ENCODE measurements at places on chromosomes 5 and 9. TPM values are rescaled to one million over a fixed set of nuclear protein-coding genes. Genes with fewer than 3 reads are reported as not detected.
A peak's percentile ranks its signal among the peaks of the same experiment; 100 is the strongest.

DNA sequence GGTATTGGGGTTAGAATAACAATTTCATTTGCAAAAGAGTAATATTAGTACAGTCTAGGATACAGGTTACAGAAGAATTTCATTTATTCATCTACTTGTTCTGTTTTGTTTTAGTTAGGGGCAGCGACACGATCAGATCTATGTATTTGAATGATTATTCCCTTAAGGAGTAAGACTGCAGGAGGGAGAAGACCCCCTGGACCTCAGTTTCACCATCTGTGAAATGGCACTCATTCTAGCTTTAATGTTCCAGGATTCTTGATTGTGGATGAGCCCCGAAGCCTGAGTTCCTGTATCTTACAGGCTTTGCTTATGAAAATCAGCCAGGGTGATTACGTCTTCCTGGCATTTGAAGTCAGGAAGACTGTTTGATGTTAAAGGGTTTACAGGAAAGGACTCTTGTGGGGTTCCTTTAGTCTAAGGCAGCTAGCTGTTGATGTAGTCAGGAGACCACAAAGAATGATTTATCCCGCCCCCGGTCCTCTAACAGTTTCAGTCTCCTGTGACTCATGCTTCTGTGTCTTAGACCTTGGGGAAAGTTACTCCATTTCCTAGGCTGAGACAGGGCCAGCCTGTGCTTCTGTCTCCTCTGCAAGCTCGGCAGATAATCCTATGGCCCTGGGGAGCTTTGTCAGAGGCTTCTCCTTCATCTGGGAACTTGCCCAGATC lies 11.5 kb downstream of the SMIM3 start:
- peak; percentile 85 for DNase-seq

GRCh38 chr9:24059651-24060050 lies 233.6 kb upstream of the ELAVL2 start:
- no peak for DNase-seq

- no peak for DNase-seq
Observed at GRCh38 chr9:68574150-68574549, 33.5 kb upstream of the TMEM252 start.

DNA sequence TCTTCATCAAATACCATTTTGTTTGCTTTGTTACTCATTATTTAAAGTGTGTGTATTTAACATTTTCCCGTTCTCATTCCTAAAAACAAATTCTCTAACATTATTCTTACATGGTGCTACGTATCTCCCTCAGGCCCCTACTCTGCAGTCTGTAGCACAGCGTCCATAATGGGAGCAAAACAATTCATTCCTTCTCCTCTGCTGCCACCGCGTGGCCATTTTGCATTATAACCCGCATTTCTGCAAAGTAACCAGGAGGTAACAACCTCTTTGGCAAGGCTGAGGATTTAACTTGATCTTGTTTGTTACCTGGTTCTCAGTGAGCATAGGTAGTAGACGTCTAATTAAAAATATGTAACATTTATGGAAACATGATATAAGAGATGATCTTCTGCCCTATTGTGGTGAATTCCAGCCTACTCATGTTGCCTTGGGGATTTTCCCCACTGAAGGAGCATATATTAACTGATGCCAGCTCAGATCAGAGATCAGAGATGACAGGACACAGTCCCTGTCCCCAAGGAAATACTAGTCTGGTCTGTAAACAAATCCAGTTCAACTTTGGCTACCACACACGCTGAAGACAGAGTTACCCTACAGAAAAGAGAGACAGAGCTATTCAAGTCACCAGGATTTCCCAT lies 10.5 kb downstream of the OR1K1 start:
- DNase-seq = peak; percentile 71

GRCh38 chr5:15558681-15559080 lies 58.7 kb downstream of the FBXL7 start:
- DNase-seq = no peak

DNA sequence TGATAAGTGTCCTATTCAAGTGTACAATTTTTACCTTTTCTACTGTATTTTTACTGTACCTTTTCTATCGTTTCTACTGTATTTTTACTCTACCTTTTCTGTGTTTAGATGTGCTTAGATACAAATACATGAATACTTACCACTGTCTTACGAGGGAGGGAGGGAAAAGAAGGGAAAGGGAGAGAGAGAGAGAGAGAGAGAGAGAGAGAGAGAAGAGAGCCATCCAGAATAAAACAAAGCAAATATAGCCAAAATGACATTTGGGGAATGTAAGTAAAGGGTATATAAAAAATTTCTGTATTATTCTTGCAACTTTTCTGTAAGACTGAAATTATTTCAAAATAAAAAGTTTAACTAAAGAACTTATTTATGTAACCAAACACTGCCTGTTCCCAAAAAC lies 121.2 kb downstream of the HOMER1 start:
- DNase-seq = no peak

DNA sequence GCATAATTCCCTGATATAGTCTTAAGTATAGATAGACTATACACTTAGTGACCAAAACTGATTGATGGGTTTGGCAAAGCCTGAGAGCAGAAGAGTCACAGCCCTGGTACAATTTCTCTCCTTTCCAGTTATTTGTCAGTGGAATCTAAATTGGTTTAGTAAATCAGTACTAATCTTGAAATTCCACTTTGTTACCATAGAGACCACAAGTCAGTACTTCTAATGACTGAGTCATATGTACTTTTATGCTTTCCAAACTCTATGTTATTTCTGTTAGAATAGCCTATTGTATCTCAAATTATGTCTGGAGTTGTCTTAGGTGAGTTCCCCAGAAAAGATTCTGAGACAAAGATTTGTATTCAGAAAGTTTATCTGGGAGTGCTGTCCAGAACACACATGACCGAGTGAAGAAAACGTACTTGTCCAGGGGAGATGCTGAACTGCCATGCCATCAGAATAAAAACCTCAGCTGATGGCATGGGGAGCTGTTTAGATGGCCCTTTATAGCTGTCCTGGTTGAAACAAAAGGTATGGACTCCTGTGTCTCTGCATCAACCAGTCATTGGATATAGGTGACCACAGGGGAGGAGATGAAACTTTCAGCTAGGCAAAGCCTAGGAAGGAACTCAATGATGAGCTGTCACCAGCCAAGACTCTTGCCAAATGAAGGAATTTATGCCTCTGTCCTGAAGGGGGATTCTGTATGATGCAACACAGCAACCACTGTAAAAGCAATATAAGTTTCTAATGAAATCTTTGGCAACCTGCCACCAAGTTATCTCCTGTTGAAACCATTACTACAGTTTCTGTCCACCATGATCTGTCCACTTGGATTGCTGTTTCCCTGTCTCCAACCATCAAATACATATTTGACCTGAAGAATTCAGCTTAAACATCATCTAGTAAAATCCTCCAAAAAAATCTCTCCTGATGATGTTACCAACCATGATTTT lies 18.0 kb upstream of the SMC2 start:
- no peak for DNase-seq

GRCh38 chr5:16844952-16845351 lies 91.1 kb downstream of the MYO10 start:
- no peak for DNase-seq

- DNase-seq = no peak
Observed at GRCh38 chr9:79352322-79352721, 219.4 kb upstream of the TLE4 start.

The ANKH gene
- polyA plus RNA-seq = 17.5 TPM

The ALDOB gene
- polyA plus RNA-seq = 4.5 TPM

The COL27A1 gene
- polyA plus RNA-seq = 3.1 TPM

The FOXD4L3 gene
- polyA plus RNA-seq = not detected

The C5orf24 gene
- 13.5 TPM for polyA plus RNA-seq

The NTRK2 gene
- polyA plus RNA-seq = 2.6 TPM

The CER1 gene
- not detected for polyA plus RNA-seq

Data from adrenal gland (tissue), 19 donors.